Activated B cell treated with CpG ODN at 0.5 μM for 24 hours (primary cell): ENCODE measurements at places on chromosomes 1 and 21. TPM values are rescaled to one million over a fixed set of nuclear protein-coding genes. Genes with fewer than 3 reads are reported as not detected.

Gene CCT3
- 255 and 260 TPM in 2 replicates for total RNA-seq

Gene BRINP2
- not detected in 2 replicates for total RNA-seq

Gene CYP2J2
- total RNA-seq: 0.24 and 0.54 TPM in 2 replicates

Gene CFHR2
- not detected in 2 replicates for total RNA-seq

Gene SERPINC1
- total RNA-seq: 0.24 TPM in 2 replicates

DNA sequence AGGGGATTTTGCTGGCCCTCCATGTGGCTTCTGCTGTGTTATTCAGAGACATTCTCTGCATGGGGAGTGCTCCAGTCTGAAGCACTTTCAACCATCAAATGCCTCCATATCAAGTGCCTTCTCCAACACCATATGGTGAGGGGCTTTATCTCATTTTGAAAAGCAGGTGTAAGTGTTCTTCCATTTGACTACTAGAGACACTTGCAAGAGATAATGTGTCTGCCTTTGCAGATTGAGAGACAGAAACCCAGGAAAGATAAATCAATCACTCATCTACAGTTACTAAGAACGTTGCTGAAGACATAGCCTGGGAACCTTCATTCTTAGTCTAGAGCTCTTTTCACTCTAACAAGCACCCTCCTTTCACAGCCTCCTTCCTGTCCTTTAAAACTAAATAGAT, 29.5 kb upstream of the REG4 start:
- no peak for DNase-seq

- no peak for DNase-seq
Measured at GRCh38 chr1:114299331-114299975, 145.8 kb upstream of the SYT6 start.

DNA sequence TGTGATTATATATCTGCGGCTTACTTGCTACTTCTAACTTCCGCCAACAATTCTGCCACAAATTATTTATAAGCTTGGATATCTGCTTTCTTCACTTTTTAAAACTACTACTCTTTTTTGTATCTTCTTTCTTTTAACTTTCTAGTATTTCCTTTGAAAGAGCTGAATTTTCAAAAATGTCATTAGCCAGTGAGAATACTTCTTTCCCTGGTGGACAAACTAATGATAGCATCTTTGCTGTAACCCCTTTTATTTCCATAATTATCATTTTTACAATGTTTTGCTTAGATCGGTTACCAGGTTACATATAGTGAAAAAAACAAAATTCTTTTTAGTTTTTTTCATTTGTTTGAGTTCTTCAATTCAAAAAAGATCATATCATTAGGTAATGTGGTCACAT, 355.9 kb upstream of the ADGRL4 start:
- no peak for DNase-seq

GRCh38 chr1:211335522-211336157, 9.0 kb downstream of the TRAF5 start:
- DNase-seq: no peak

DNA sequence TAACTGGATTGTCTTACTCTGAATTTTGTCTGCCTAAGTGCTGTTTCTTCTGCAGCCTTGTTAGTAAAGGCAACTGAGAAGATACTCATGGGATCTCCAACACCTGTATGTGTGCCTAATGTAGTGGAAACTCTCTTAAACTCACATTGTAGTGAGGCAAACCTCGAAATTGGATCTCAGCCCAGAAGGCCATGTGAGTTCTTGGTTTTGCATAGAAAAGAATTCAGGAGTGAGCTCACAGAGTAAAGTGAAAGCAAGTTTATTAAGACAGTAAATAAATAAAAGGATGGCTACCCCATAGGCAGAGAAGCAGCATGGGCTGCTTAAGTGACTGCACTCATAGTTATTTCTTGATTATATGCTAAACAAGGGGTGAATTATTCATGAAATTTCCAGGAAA, 1344.7 kb downstream of the NCAM2 start:
- DNase-seq: no peak

GRCh38 chr1:113279776-113280391, 110.4 kb upstream of the MAGI3 start:
- DNase-seq: no peak
